Pancreas (tissue), 10 donors: ENCODE measurements at places on chromosomes 7 and 10. TPM values are rescaled to one million over a fixed set of nuclear protein-coding genes. Genes with fewer than 3 reads are reported as not detected.

Gene MYL10
- not detected for total RNA-seq

Gene EGR2
- 2.7 TPM for total RNA-seq

Gene CALHM3
- 0.56 TPM for total RNA-seq

Gene CHRM2
- total RNA-seq, result 0.08 TPM

Gene PURB
- 9.7 TPM for total RNA-seq

Gene NYAP1
- total RNA-seq, result 1.00 TPM

Gene PHKG1
- 0.40 TPM for total RNA-seq

Gene ECHDC3
- 15.7 TPM for total RNA-seq

Gene SPDYE2
- not detected for total RNA-seq

Gene NRCAM
- 42.3 TPM for total RNA-seq

Gene HTR7
- 0.09 TPM for total RNA-seq

Gene DNAH11
- total RNA-seq, result 1.1 TPM

Gene CALML5
- total RNA-seq, result not detected

Gene DNAJB12
- 19.7 TPM for total RNA-seq

Gene GJD4
- not detected for total RNA-seq

Gene CCDC146
- total RNA-seq, result 7.1 TPM
